ENCODE measurements at places on chromosomes 5 and 9.
A peak's percentile ranks its signal among the peaks of the same experiment; 100 is the strongest.

- peak; percentile 16 for DNase-seq
Measured at GRCh38 chr5:139137697-139138096, 60.5 kb downstream of the SIL1 start.

- no peak for DNase-seq
Measured at GRCh38 chr5:64497386-64497785, 8.4 kb upstream of the RGS7BP start.

GRCh38 chr5:10876006-10876744 lies 115.1 kb upstream of the DAP start:
- DNase-seq, result no peak

DNA sequence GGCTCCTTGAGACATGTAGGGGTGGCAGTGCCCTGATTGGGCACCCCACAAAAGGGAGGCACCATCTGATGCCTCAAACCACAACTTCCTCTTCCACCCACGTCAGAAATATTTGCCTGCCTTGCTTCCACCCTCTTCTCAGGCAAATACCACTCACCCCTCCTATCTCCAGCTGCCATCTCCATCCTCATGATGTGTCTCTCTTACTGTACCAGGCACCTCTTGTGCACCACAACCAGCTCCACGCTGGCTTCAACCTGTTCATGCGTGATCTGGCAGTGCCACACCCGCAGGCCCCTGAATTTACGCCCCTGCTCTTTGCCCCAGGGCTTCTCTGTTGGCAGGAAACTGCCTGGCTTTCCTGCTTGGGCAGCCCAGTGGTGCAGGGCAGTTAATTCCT lies 87.8 kb upstream of the HSPA9 start:
- no peak for DNase-seq

DNA sequence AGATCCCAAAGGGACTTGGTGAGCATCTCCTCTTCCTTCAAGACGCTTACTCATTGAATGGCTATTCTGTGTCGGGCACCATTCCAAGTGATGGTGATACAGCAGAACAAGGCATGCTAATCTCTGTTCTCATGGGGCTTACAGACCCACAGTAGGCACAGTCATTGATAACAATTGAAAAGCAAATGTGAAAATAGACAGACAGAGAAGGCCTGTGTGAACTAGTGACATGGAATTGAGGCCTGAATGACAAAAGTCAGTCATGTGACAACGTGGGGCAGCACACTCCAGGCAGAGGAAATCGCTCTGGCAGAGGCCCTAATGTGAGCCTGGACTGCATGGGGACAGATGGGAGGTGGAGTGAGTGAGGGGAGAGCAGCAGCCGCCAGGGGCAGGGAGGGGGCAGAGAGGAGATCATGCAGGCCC lies 70.7 kb upstream of the CPLX2 start:
- no peak for DNase-seq

DNA sequence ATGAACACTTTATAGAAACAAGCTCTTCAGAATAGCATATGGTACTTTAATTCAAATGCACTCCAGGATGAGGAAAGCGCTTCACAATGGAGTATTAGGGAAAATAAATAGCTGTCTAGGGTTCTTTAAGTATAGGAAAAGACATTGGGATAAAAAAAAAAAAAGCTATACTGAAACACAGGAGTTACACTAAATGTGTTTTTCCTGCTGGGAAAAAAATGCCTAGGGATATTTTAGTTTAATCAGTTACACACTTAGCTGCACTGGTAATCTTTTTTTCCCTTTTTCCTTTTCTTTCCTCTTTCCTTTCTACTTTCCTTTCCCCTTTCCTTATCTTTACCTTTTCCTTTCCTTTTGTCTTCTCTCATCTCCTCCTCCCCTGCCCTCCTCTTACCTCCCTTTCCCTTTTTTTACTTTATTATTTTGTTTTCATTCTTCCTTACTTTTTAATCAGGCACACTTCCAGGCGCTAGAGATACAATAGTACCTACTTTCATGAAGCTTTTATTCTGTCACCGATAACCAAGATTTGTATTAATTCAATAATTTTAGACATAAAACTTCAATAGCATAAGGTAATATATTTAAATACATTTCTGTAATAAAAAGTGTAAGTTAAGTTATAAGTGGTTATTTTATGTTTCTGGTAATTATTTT lies 758.7 kb downstream of the CDH18 start:
- DNase-seq, result no peak

- DNase-seq, result no peak
Measured at GRCh38 chr9:134032456-134033222, 7.4 kb downstream of the BRD3OS start.

GRCh38 chr5:176822041-176822792 lies 11.9 kb downstream of the UNC5A start:
- DNase-seq, result no peak
